ENCODE measurements at places on chromosomes 1 and 21.

GRCh38 chr21:45504021-45504515 lies 38.2 kb downstream of the SLC19A1 start:
- no peak for DNase-seq

DNA sequence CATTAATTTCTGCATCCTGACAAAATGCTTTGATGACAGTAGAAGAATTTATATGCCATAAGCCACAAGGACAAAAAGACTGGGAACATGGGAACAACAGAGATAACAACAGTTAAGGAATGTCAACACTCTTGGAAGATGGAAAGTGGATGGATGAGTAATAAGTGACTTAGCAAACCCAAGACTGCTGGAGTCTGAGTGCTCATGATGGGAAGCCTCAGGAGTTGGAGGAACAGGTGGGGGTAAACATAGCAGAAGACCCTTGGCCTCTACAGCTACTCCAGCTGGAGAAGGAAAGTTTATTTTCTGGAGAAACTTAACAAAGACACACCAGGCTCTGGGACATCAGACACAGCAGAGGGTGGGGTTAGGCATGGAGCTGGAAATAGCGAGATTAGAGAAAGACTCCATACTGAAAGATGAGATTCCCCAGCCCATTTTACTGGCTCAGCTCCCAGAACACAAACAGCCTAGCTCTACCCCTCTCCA lies 13.6 kb downstream of the G0S2 start:
- no peak for DNase-seq

DNA sequence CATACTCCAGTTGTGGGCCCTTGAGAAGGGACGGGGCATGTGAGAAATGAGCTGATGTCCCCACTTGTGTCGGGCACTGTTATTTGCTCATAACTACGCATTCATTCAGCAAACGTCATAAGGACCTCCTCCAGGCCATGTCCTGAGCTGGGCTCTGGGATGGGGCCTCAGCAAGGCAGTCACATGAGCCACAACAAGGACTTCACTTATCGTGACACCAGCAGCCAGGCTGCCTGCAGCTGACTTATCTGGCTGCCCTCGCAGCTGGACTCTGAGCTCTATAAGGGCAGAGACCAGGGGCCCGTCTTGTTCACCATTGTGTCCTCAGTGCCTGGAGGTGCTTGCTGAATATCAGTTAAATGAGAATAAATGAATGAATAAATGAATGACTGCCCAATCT lies 37.5 kb upstream of the GRIK3 start:
- DNase-seq = no peak

- DNase-seq = no peak
These were observed at the start of gene DRAXIN for GRCh38 chr1:11691302-11691914. Gene DRAXIN, plus strand, starts transcription at chr1:11691710. Its CDS starts 14,549 bp downstream, at chr1:11706259.

- no peak for DNase-seq
These were observed 3.8 kb downstream of the JMJD4 start for GRCh38 chr1:227731241-227731677.

GRCh38 chr1:172390301-172390682 lies 30.2 kb upstream of the C1orf105 start:
- DNase-seq = no peak

- no peak for DNase-seq
These were observed 865.1 kb upstream of the TMPRSS15 start for GRCh38 chr21:19268686-19269085.
